ENCODE measurements at places on chromosomes 6 and 20.

- no peak for DNase-seq
Observed at GRCh38 chr20:58293453-58293852, 16.1 kb upstream of the RAB22A start.

DNA sequence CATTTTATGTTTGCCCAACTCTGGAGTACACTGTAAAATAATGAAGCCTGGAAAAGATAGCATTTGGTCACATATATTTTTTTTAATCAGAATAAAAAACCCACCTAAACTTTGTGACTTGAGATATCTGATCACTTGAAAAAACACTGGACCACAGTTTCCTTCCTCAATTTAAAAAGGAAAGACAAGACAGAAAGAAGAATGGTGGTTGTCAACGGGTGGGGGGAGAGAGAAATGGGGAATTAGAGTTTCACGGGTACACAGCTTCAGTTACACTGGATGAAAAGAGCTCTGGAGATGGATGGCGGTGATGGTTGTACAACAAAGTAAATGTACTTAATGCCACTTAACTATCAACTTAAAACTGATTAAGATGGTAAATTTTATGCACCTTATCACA, 14.7 kb upstream of the DST start:
- DNase-seq: no peak

DNA sequence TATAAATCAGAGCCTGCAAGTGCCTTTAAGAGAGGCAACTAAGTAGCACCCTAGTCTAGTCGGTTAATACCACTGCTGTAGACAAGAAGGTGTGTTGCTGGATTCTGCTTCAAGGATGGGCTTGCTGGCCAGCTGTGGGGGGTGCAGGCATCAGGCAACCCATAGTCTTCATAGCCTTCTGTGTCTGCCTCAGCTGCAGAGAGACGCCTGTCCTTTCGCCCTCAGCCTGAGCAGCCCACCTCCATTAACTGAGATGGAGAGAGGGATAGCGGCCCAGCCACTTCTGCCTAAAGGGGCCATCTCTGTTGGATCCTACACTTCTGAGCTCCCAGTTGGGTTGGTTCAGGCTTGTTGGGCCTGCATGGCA, 123.7 kb upstream of the MLIP start:
- DNase-seq: no peak

GRCh38 chr20:31712564-31713311, 9.9 kb downstream of the BCL2L1 start:
- no peak for DNase-seq

DNA sequence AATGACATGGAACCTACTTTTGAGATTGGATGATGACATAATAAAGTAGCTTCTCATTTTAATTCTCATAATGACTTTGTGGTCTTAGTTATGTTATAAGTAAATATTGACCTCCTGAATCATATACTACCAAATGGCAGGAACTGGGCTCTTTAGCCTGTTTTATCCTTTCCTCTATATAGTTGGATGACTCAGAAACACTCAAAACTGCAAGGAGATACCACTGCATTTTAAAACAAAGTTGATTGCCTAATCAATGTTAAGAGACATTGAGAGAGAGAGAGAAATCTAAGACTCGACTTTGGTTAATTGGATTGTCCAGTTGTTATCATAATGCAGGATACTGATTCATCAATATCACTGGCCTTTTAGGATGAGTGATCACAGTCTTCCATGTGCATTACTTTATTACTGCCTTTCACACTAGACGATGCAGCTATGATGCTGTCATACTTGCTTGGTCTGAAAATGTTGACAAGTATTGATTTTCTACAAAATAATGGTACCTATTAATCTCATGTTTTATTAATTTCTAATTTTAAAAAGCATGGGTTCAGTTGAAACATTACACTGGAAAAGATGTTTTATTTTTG, 320.0 kb downstream of the NKAIN2 start:
- DNase-seq: no peak
